Osteoblast (primary cell): ENCODE measurements at places on chromosomes 1 and 21. TPM values are rescaled to one million over a fixed set of nuclear protein-coding genes. Genes with fewer than 3 reads are reported as not detected.
A peak's percentile ranks its signal among the peaks of the same experiment; 100 is the strongest.

DNA sequence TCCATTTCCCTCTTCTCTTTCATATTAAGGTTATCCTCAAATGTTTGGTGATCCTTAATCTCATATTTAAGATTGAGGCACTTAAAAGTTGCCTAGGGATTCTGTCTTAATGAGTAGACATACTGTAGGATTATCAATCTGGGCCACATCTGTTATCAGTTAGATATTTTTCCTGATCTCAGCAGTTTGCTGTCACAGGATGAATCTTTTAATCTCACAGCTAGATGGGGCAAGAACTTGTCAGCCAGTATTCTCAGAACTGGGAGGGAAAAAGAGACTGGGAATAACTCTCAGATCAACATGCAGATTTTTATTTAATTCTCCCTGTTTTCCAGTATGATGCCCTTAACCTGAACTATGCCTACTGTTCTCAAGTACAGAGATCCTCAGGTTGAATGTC, 14.0 kb downstream of the ZNF644 start:
- H3K4me3 ChIP-seq, result no peak overlapping the region
- peaks cover 5% of the 10 kb centered on the region for H3K4me1 ChIP-seq
- DNase-seq, result no peak
- no peaks in the 10 kb centered on the region for H3K27me3 ChIP-seq

The LIN28A gene
- total RNA-seq, result not detected in 2 replicates

- peak; percentile 83 for DNase-seq
- no peaks in the 10 kb centered on the region for H3K27me3 ChIP-seq
- H3K36me3 ChIP-seq, result peaks cover 6% of the 10 kb centered on the region
- H3K4me1 ChIP-seq, result peaks cover 33% of the 10 kb centered on the region
- peak overlapping the region; percentile 94 for H3K27ac ChIP-seq
Observed at GRCh38 chr1:183023601-183024316, 539 bp downstream of the LAMC1 start.

DNA sequence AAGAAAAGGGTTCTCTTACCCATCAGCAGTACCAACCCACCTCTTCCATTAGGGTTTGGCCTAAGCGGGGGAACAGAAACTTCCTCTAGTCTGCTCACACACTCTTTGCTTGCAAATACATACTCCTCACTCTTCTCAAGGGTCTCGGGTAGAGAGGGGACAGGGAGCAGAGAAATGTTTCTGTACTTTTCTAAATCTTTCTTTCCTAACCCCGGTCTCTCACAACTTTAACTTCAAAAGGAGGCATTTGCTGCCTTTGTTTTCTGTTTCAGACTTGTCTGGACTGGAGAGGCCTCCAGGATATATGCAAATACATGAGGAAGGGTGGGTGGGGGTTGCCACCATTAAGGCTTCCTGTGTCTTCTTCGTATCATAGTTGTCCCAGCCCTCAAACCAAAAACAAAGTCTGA, 10.5 kb upstream of the LAX1 start:
- H3K4me1 ChIP-seq, result no peaks in the 10 kb centered on the region
- no peak overlapping the region for H3K27ac ChIP-seq
- no peak for DNase-seq
- H3K36me3 ChIP-seq, result no peaks in the 10 kb centered on the region
- H3K27me3 ChIP-seq, result no peaks in the 10 kb centered on the region

The CCDC185 gene
- not detected in 2 replicates for total RNA-seq

GRCh38 chr1:57270927-57271698, 152.7 kb downstream of the DAB1 start:
- no peak overlapping the region for H3K4me3 ChIP-seq
- no peaks in the 10 kb centered on the region for H3K36me3 ChIP-seq
- no peak overlapping the region for H3K27ac ChIP-seq
- no peaks in the 10 kb centered on the region for H3K4me1 ChIP-seq
- DNase-seq, result no peak
- no peaks in the 10 kb centered on the region for H3K27me3 ChIP-seq

GRCh38 chr1:114258074-114258473, 104.4 kb upstream of the SYT6 start:
- no peak overlapping the region for H3K4me3 ChIP-seq
- no peaks in the 10 kb centered on the region for H3K36me3 ChIP-seq
- DNase-seq, result no peak
- H3K4me1 ChIP-seq, result no peaks in the 10 kb centered on the region

The COL24A1 gene
- total RNA-seq, result 1.1 and 1.8 TPM in 2 replicates

The ANGPTL3 gene
- under 0.01 TPM in 1 of 2 replicates, not detected in the other for total RNA-seq

The CCDC181 gene
- 0.29 and 0.36 TPM in 2 replicates for total RNA-seq

The EFNA1 gene
- total RNA-seq, result 0.36 and 0.88 TPM in 2 replicates

The HAPLN2 gene
- total RNA-seq, result not detected in 2 replicates

GRCh38 chr21:31977816-31978215, 105.0 kb downstream of the HUNK start:
- no peaks in the 10 kb centered on the region for H3K4me1 ChIP-seq
- no peak overlapping the region for H3K27ac ChIP-seq
- no peaks in the 10 kb centered on the region for H3K36me3 ChIP-seq
- H3K4me3 ChIP-seq, result no peak overlapping the region
- H3K27me3 ChIP-seq, result no peaks in the 10 kb centered on the region

The ERG gene
- 0.29 and 1.1 TPM in 2 replicates for total RNA-seq

DNA sequence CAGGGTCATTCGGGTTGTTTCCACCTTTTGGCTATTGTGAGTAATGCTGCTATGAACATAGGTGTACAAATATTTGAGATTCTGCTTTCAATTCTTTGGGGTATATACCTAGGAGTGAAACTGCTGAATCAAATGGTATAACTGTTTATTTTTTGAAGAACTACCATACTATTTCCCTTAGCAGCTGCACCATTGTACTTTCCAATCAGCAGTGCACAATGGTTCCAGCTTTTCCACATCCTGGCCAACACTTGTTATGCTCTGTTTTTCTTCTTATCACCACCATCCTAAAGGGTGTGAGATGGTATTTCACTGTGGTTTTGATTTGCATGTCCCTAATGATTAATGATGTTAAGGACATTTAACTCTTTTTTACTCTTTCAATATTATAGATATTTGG, 3.6 kb upstream of the ABCA4 start:
- no peaks in the 10 kb centered on the region for H3K27me3 ChIP-seq
- no peak overlapping the region for H3K4me3 ChIP-seq
- peaks cover 12% of the 10 kb centered on the region for H3K4me1 ChIP-seq
- H3K27ac ChIP-seq, result no peak overlapping the region
- H3K36me3 ChIP-seq, result no peaks in the 10 kb centered on the region
- DNase-seq, result no peak

DNA sequence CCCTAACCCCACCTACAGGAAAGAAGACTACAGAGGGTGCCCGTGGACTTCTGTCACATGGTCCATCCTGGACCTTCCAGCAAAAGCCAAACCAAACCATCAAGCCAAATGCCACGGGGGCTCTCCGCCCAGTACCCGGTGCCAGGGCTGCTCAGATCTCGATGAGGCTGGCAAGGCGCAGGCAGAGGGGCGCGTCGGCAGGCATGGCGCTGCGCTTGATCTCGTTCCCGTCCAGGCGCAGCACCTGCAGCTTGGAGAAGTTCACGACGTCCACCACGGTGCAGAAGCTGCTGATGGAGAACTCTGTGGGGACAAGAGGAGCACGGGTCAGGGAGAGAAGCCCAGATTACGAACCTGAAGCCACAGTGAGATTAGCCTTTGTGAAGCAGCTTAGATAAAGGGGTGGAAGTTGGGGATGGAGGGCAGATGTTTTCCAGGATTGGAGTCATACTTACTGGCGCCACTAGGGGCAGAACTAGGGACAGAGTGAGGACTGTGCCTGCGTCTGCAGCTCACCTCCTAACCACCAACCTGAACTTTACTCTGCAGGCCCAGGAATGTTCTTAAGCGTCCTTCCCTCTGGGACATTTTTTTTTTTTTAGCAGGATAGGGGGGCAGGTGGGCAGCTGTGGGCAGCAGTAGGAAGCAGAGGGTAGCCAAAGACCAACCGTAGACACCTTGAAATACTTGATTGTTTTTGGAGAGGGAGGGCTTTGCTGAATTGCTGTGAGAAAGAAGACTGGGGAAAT, 8.6 kb downstream of the FMOD start:
- H3K36me3 ChIP-seq, result no peaks in the 10 kb centered on the region
- H3K4me1 ChIP-seq, result no peaks in the 10 kb centered on the region
- peaks cover 64% of the 10 kb centered on the region for H3K27me3 ChIP-seq

GRCh38 chr1:224199679-224200078, 16.6 kb downstream of the DEGS1 start:
- peaks cover 4% of the 10 kb centered on the region for H3K36me3 ChIP-seq
- H3K27ac ChIP-seq, result no peak overlapping the region
- DNase-seq, result peak; percentile 14
- no peak overlapping the region for H3K4me3 ChIP-seq

GRCh38 chr21:35606146-35606545, 454.2 kb downstream of the SETD4 start:
- H3K27ac ChIP-seq, result no peak overlapping the region
- DNase-seq, result no peak
- no peak overlapping the region for H3K4me3 ChIP-seq

GRCh38 chr1:186899577-186899976, 70.8 kb downstream of the PLA2G4A start:
- peaks cover 9% of the 10 kb centered on the region for H3K4me1 ChIP-seq
- no peaks in the 10 kb centered on the region for H3K27me3 ChIP-seq
- H3K4me3 ChIP-seq, result no peak overlapping the region
- H3K27ac ChIP-seq, result no peak overlapping the region
- no peaks in the 10 kb centered on the region for H3K36me3 ChIP-seq

GRCh38 chr1:246476771-246477170, 30.3 kb downstream of the SMYD3 start:
- H3K4me1 ChIP-seq, result no peaks in the 10 kb centered on the region
- no peaks in the 10 kb centered on the region for H3K36me3 ChIP-seq
- H3K27ac ChIP-seq, result no peak overlapping the region
- H3K27me3 ChIP-seq, result no peaks in the 10 kb centered on the region
- no peak for DNase-seq

The LHX8 gene
- not detected in 2 replicates for total RNA-seq

DNA sequence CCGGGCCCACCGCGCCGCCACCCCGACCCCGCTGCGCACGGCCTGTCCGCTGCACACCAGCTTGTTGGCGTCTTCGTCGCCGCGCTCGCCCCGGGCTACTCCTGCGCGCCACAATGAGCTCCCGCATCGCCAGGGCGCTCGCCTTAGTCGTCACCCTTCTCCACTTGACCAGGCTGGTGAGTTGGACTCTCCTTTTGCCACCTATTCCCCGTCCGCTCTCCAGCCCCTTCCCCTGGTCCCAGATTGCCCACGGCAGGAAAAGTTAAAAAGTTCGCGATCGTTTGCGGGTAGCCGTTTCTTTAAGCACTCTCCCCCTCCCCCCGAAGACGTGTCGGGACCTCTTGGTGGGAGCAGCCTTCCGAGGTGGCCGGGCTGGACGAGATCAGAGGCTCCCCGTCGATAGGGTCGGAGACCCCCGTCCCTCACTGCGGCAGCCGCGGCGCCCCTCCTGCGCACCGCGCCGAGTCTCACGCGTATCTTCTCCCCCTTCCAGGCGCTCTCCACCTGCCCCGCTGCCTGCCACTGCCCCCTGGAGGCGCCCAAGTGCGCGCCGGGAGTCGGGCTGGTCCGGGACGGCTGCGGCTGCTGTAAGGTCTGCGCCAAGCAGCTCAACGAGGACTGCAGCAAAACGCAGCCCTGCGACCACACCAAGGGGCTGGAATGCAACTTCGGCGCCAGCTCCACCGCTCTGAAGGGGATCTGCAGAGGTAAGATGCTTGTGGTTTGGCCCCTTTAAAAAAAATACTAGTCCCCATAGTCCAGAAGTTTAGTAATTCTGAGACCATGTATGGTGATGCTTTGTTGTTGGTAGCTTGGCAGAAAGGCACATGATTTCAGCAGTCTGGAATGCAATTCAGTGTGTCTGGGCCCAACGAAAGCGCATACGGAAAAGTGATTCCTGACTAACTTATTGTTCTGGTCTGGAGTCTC, 576 bp downstream of the CCN1 start:
- H3K4me1 ChIP-seq, result peaks cover 21% of the 10 kb centered on the region
- H3K4me3 ChIP-seq, result peak overlapping the region; percentile 83
- no peaks in the 10 kb centered on the region for H3K27me3 ChIP-seq
- peak overlapping the region; percentile 99 for H3K27ac ChIP-seq
- peak; percentile 72 for DNase-seq

The KRTAP21-2 gene
- total RNA-seq, result not detected in 2 replicates

The LDLRAD1 gene
- not detected in 2 replicates for total RNA-seq

- peaks cover 4% of the 10 kb centered on the region for H3K4me1 ChIP-seq
- DNase-seq, result peak; percentile 14
- H3K4me3 ChIP-seq, result no peak overlapping the region
- no peaks in the 10 kb centered on the region for H3K27me3 ChIP-seq
Observed at GRCh38 chr1:43621386-43621785, 28.6 kb upstream of the KDM4A start.

DNA sequence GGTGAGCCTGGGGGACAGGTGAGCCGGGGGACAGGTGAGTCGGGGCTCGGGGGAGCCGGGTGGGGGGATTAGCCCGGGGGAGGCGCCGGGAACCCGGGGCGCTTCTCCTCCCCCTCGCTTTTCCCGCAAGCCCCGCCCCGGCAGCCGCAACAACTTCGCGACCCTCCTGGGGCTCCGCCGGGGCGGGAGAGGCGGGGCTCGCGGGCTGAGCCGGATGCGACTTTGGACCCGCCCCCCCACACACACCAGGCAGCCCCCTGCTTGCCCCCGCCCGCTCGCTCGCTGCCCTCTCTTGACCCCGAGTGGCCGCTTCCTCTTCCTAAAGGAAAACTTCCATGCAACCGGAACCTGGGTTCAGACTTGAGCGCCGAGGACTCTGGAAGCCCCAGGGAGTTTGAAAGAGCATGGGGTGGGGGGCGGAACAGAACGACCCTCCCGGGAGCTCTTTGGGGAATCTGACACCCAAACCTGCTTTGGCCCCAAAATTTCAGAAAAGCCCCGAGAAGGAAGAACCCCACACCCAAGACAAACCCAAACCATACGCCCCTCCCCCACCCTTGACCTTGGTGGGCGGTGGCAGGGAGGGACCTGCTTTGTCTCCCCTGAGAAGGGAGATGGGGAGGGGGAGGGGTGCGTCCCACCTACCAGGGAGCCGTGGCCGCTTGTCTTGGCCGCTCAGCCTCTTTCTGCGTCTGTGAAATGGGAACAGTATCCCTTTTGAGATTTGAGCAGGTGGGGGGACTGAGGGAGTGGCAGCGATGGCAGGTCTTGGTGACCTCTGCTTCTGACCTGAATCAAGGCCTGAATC, 550 bp downstream of the ARHGEF16 start:
- H3K27me3 ChIP-seq, result peaks cover 10% of the 10 kb centered on the region
- no peaks in the 10 kb centered on the region for H3K4me1 ChIP-seq
- no peak overlapping the region for H3K27ac ChIP-seq
- peak overlapping the region; percentile 37 for H3K4me3 ChIP-seq
- DNase-seq, result peak; percentile 77
- no peaks in the 10 kb centered on the region for H3K36me3 ChIP-seq

GRCh38 chr1:72435025-72435424, 152.7 kb upstream of the NEGR1 start:
- no peak overlapping the region for H3K4me3 ChIP-seq
- peaks cover 23% of the 10 kb centered on the region for H3K4me1 ChIP-seq
- H3K36me3 ChIP-seq, result no peaks in the 10 kb centered on the region
- no peaks in the 10 kb centered on the region for H3K27me3 ChIP-seq
- no peak for DNase-seq
- H3K27ac ChIP-seq, result no peak overlapping the region
